NCI-H1105 (cell line): ENCODE measurements at places on chromosomes 3 and 15.
A peak's percentile ranks its signal among the peaks of the same experiment; 100 is the strongest.

GRCh38 chr3:156183396-156183795, 63.0 kb downstream of the KCNAB1 start:
- no peak for DNase-seq

DNA sequence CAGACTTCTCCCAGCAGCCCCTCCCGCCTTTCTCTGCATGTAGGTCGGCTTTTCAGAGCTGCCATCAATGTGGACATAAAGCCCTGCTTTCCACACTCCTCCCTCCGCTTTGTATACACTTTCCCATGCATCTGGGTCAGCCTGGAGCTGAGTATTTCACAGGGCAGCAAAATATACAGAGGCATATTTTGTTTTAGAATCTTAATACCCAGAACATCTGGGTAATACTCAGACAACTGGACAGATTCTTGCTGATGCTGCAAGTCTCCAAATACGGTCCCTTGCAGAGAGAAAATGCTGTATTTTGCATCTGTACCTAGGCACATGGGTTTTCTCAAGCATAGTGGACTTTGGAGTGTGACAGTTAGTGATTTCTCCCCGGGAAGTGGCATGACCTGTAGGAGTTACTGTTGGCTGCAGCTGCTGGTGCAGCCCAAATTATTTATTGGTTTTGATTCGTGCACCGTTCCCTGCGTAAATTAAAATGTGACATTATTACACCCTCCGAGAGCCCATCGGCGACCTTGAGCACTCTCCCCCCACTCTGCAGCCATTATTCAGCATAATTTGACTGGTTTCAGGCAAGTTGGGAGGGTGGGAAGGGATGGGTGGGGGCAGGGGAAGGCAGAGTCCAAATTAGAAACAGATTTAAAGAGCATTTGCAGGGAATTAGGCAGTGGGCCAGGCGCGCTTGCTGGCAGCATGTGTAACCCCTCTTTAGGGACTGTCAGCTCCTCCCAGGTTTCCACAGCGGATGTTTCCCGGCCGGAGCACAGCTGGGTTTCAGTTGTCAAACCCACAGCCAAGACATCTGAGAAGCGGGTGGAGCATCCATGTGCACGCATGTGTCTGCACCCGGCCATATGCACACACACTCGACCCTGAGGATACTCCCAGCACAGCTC, 100.8 kb downstream of the CPN2 start:
- peak; percentile 27 for DNase-seq

- DNase-seq = peak; percentile 100
Measured at GRCh38 chr3:135694142-135694541, 271.4 kb upstream of the PPP2R3A start.

- no peak for DNase-seq
Measured at GRCh38 chr15:63136742-63137141, 15.1 kb downstream of the LACTB start.

DNA sequence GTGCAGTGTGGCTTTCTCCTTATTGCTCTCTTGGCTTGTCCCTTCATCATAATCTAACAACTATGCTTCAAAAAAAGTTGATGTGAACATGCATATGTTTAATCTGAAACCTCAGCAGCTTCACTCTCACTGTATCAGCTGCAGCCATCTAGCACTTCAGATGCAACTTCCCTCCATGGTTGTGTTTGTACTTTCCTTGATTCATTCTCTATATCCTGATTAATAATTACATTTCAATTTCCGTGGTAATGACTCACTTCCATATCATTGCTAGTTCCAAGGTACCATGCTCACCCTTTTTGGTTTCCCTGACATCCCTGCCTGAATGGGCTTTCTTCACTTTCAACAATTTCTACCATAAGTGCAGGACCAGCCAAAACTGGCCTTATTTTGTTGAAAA, 51.2 kb downstream of the MDFIC2 start:
- no peak for DNase-seq

DNA sequence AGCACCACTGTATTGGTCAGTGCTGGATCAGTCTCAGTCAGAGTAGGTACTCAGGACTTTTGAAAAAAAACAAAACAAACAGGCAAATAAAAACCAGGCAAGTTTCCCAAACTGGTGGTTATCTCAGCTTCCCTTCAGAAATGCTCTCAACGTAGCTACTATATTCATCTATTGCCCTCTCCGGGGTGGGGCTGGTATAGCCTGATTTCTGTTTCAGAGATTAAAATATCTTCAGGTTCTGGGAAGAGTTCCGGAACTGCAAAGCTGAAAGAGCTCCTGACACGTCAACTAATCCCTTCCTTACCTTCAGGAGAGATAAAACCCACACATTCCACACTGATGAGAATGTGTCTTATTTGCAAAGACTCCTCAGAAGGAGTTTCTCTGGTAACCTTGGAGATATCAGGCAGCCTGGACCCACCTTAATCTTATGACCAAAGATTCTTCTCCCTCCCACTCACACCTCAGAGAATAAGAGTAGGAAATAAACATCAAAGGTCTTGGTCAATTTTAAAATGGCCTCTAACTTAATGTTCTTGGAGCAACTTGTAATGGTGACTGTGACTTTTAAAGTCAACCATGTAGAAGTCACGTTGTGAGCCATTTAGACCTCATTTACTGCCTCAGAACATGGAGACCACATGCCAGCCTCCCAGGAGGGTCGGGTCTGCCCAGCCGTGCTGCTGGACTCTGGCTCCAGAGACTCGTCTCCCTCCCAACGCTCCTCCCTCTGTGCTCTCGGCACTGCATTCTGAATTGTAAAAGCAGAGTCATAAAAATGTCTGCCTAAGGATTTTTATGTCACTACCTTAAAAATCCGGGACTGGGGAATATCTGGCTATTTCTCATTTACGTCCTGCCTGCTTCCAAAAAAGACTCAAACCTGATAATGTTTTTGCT, 53.8 kb downstream of the CDCP1 start:
- DNase-seq = no peak

DNA sequence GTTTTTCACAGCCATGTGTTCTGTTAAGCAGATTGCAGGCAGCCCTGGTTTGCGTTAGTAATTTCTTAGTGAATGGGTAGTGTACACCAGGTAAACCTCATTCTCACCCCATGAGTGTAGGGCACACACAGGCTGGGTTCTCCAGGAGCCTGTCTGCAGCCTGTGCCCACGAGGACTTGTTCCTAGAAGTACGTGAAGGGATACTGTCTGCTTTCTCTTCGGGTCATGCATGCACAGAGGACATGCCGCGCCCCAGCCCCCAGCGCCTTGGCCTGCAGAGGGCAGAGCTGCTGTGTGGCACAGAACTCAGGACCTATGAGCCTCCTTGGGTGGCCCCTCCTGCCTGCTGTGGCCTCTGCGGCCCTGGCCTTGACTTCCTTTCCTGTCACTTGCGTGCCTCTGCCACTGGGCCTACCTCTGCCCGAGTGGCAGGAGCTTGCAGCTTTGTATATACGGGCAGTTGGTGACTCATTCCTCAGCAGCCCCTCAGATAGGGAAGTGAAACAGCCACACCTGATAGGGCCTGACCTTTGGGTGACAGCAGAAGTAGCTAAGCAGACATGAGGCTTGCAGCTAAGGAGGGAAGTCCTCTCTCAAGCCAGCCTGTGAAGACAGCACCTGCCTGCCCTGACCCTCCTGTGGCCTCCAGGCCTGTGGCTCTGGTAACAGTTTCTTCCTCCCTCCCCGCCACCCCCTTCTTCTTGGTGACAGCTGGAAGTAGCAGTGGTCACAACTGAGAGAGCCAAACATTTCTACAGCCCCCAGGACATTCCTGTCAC, 19.5 kb downstream of the PPCDC start:
- no peak for DNase-seq

DNA sequence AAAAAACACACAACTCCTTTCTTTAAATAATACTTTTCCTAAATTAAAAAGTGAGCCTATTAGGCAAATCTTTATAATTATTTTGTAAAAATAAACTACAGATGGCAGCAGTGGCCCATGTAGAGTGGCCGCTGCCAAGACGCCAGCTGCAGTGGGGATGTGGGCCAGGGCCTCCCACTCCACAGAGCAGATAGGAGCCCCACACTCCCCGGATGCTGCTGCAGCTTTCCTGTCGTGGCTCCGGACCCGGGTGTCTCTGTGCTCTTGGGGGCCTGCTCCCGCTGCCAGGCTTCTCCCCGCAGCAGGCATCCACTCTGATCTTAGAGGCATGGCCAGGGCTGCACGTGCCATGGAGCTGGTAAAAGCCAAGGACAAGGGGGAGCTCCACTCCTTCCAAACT, 67.5 kb downstream of the PROS1 start:
- no peak for DNase-seq
